ENCODE measurements at places on chromosomes 6 and 20.
A peak's percentile ranks its signal among the peaks of the same experiment; 100 is the strongest.

DNA sequence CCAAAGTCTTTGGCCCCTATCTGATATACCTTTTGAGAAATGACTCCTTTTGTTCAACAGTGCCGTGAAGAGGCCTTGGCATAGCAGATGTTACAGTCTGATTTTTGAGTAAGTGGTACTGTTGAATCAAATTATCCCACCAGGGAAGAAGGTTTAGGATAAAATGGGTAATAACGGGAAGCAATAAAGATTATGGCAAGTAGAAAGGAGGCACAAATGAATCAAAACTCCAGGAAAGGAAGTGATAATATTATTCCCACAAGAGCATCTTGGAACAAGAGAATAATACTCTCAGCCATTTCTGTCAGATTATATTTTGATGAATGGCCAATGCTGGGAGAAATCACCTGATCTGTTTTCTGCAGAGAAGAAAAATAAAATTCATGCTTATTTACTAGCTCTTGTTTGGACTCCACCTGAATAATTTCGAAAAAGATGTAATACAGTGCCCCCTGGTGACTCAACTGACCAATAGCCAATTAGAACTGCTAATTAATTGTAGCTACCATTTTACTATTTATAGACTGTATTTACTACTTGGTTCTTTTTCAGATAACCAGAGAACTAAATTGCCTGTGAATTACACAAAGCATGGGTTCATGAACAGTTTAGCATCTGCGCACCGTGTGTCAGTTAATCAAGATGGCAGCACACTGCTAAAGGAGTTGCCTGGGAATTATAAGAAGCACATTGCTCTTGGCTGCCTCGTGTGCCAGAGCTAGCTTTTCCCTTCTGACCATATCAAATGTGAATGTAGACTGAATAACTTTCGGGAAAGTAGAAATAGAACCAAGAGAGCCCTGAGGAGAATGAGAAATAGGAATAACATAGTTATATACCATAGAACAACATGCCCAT, 78.5 kb upstream of the TRDN start:
- peak; percentile 15 for DNase-seq

DNA sequence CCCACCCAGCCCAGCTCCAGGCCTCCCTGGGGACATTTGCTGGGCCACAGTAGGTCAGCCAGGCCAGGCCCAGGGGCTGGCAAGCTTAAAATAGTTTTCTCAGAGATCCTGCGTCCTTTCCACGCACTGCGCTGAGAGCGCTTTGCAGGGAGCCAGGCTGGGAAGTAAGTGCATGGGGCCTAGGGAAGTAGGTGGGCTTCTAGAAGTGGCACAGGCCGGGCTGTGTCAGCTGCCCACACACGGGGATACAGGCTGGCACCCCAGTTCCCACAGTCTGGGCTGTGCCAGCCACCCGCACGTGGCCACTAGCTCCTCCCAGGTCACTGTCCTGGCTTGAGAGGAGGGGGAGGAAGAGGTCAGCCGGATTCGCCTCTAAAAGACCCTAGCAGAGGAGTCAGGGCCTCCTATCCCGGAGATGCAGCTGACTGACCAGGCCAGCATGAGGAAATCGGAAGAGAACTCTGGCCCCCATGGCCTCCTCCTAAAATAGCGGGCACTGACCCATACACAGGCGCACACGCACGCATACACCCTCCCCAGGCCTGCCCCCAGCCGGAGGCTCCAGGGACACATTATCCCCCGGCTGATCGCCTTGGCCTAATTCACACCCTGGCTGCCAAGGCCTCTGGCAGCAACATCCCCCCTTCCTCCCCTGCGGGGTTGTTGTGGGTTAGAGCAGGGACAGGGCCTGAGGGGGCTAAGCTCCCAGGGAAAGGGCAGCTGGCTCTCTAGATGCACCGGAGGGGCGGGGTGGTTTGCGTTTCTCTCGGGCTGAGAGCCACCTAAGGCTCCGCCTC, 5.4 kb downstream of the SLCO4A1 start:
- no peak for DNase-seq

DNA sequence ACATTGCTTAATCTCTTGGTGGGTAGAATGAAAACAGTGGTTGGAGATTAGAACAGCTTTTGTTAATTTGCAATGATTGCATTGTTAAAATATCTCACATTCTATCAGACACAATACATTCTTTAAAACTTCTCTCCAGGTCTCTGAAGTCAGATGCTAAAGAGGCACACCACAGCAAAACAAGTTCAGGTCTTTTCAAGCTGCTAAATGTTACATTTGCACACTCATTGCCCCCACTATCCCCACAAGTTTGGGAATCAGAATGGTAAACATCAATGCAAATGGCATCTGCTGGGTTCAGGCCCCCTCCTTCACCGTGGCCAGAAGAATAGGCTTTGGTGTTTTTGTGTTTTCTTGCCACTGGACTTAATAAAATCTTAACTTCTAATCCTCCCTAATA, 10.1 kb upstream of the HAO1 start:
- no peak for DNase-seq

DNA sequence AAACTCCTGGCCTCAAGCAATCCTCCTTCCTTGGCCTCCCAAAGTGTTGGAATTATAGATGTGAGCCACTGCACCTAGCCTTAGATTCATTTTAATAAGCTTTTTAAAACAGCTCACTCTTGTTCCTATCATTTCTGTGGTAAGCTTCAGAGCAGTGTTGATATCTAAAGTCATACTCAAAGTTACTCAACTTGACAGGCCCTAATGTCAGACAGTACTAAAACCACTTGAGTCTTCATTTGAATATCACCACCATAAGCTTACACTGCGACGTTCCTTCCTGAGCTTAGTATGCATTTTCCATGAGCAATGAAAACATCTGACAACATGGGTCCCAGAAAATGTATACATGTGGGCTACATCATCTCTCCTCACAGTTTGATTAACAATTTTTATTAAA, 6.0 kb downstream of the FUCA2 start:
- DNase-seq, result no peak

DNA sequence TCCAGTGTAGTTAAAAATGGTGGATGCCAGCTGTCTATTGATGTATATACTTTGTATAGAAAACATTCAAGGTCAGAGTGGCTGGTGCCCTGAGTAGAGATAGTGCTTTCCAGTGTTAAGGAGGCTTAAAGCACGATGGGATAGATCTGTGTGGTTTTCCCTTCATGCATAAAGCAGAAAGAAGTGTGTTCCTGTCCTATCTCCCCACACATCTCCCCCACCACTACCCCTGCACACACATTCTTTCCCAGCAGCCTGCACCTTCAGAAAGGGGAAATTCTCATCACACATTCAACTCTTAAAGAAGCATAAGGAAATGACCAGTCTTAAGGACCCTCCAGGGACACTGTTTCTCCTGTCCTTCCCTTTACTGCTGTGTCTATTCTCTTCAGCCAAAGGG, 221.7 kb upstream of the TAB2 start:
- no peak for DNase-seq

DNA sequence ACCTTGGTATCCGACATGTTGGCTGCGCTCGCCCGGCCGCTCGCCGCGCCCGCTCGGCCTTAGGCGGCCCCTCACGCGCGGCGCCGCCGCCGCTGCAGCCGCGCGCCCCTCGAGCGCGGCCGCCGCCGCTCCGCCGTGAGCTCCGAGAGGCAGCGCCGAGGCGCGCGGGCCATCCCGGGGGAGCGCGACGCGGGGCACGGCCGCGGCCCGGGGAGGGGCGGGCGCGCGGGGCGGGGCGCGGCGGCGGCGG, at the start of gene KIF13A:
Gene KIF13A (minus strand): TSS at position 189 of the 250 bp plus-strand sequence. CDS start 172 bp downstream, at position 17.
- DNase-seq, result no peak

GRCh38 chr6:142850679-142851423, 94.1 kb downstream of the HIVEP2 start:
- DNase-seq, result no peak

GRCh38 chr6:40986921-40987819, 51.9 kb downstream of the UNC5CL start:
- DNase-seq, result no peak

- peak; percentile 64 for DNase-seq
Measured at GRCh38 chr20:51800872-51801121, 1.5 kb downstream of the SALL4 start.

DNA sequence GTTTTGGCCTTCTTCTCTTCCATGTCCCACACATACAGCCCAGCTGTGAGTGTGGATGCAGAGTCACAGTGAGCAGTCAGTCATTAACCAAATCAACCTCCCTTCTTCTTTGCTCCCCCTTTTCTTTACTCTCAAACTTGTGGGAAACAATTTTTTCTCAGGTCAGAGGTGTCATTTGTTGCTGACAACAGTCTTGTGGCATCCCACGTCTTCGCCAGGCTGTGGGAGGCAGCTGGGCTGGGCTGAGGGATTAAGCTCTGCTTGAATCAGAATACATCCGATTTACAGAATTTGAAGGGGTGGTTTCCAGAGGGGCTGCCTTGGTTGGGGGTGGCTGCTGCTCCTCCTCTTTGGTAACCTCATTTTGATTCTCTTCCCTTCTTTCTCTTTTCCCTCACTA, 40.5 kb downstream of the SCGN start:
- DNase-seq, result no peak

DNA sequence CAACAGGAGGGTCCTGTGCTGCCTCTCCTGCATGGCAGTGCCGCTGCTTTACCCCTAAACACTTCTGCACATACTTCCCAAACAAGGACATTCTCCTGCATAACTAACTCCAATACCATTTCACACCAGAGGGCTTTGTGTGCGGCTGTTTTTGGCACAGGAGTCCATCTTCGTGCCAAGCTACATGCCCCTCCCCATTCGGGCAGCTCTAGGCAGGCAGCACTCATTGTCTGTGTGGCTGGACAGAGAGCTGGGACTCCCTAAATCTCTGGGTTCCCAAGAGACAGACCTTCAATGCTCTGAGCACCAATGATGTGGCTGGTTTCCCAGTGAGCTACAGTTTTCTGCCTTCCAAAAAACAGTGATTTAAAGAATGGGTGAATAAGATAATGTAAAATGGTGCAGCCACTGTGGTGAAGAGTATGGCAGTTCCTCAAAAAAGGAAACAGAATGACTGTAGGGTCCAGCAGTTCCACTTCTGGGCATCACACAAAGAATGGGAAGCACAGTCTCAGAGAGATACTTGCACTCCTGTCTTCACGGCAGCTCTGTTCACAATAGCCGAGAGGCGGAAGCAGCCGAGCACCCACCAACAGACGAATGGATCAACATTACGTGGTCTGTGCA, 80.3 kb upstream of the DUSP22 start:
- no peak for DNase-seq

DNA sequence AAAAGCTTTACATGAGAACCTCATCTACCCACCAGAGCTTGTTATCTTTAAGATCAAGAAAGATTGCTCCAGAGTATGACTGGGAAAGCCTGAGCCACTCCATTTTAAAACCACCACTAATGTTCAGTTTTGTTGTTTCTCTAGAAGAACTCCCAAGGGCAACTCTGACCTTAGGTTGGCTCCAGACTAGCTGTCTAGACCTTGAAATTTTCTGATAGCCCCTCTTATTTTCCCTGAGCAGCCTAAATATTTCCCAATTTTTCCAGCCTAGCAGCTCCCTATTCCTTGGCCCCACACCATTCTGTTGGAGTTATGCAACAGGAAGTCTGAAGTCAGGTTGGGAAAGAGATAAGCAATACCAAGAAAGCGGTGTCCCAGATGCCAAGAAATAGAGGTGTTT, 84.6 kb upstream of the TCF21 start:
- no peak for DNase-seq

DNA sequence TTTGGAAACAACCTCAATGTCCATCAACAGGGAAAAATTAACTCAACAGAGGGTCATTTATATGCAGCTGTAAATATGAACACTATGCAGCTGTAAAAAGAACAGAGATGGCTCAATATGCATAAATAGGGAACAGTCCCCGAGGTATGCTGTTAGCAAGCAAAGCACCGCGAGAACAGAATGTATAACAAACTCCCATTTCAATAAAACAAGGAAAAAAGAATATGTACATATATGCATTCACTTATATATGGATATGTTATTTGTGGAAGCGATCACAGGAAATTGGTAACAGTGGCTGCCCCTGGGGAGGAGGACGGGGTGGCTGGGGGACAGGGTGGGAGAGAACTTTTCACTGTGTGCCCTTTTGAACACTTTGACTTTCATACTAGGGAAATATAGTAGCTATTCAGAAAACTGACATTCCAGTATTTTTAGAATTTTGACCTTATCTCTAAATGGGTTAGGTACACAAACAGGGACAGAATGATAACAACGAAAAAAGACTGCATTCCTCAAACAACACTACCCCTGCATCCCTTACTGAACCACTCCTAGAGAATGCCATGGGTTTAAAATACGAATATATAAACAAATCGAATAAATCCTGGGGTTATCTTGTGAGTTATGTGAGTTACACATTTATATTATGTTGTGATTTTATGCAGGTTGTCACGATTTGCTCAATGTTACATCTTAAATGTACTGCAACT, 64.5 kb downstream of the KCNB1 start:
- DNase-seq, result no peak

- no peak for DNase-seq
Measured at GRCh38 chr6:121548131-121548530, 112.7 kb downstream of the GJA1 start.

DNA sequence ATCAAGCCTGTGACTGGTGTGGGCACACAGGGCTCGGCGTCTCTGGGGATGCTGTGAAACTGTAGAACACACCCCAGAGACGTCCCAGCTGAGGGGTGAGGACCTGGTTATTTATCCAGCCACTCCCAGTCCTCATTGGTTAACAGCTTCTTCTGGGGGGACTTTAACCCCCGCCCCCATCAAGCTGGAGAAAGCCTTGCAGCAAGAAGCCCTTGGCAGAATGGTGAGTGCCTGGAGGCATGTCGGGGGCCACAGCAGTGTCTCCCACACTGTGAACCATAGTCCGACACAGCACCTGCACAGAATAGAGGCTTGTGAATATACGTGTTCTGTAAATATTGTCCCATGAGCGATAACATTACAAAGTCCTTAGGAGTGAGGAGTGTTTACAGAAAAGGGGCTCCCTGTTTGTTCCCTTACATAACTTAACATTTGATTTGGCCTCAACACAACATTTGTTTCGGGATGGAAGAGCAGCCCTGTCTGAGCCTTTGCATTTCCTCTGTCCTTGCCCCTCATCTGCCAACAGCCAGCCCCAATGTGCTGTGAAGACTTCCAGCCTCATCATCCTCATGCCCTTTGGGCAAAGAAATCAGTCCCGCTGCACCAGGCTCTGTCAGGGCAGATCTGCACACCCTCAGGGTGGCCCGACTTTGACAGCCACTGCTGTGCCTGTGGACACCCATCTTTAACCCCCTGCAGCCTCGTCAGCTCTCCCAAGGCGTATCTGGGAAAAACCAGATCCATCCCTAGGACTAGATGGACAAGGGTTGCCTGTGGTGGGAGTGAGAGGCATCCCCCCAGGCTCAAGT, 2.2 kb upstream of the RRBP1 start:
- no peak for DNase-seq

DNA sequence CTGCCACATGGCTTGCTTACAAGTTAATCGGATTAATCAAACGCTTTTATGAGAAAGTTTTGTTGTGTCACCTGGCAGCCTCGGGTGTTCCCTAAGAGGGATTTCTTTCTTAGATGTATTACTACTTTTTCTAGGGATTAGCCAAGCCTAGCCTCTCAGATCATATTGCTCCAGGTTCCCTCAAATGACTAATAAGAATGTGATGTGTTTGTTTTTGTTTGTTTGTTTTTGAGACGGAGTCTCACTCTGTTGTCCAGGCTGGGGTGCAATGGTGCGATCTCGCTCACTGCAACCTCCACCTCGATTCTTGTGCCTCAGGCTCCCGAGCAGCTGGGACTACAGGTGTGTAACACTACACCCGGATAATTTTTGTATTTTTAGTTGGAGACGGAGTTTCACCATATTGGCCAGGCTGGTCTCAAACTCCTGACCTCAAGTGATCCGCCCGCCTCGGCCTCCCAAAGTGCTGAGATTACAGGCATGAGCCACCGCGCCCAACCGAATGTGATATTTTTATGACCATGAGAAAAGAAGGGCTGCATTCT, 977 bp downstream of the HMGN4 start:
- DNase-seq, result no peak

GRCh38 chr6:114342086-114342825, 567 bp downstream of the HS3ST5 start:
- DNase-seq, result no peak

All from HS-5 (cell line).